ENCODE measurements at places on chromosomes 5 and 9.

- no peak for DNase-seq
Measured at GRCh38 chr9:104227108-104227507, 133.0 kb downstream of the SMC2 start.

GRCh38 chr5:170488570-170488969, 15.2 kb upstream of the KCNIP1 start:
- no peak for DNase-seq

GRCh38 chr9:86946201-86947145, 833 bp downstream of the GAS1 start:
- peak; percentile 46 for DNase-seq

DNA sequence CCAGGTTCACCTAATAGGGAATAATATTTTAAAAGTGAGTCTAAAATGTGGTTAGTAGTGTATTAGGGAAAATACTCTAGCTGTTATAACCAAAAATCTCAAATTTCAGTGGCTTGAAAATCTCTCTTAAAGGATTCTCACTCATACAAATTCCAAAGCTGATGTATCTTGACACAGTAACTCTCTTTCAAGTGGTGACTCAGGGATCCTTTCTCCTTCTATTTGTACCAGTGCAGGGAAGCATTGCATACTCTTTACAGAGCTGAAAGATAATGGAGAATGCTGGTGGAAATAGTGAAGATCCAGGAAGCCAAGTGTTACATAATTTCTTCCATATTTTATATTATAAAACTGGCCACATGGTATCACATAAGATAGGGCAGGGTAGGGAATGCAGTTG, 560.2 kb upstream of the CDH9 start:
- DNase-seq, result no peak

DNA sequence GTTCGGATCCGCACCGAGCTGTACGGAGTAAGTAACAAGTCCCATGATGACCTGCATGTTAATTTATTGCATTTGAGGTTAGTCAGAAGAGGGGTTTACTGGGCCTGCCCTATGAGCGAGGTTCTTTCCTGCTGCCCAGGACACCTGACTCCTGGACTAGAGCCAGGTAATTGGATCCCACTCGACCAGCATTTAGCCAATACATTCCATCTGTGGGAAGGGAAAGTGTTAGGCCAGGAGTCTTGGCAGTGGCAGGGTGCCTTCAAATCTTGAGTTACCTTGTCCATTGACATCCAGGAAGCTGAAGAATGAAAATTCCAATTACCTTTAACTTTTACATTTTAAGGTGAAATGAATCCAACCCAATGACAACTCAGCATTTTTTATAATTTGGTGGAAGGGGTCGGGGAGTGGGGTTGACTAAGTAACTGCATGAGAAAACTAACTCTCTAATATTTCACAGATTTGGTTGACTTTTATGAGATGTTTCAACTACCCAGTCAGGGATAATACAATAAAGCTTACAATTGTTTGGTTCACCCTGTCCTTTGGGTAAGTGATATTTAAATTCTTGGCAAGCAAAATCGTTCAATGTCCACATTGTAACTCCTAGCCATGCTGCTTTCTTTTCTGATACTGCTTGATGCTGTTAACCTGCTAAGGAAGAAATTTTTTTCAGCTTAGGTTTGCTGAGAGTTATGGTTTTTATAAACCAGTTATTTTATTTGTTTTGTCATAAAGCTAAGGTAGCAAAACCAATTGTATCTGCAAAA, 111.6 kb upstream of the IQGAP2 start:
- no peak for DNase-seq

GRCh38 chr5:114435885-114436299, 74.0 kb downstream of the KCNN2 start:
- DNase-seq, result no peak
